ENCODE measurements at places on chromosomes 1 and 21. TPM values are rescaled to one million over a fixed set of nuclear protein-coding genes. Genes with fewer than 3 reads are reported as not detected.

- DNase-seq = no peak
Observed at GRCh38 chr1:244212797-244213475, 161.9 kb downstream of the ZBTB18 start.

DNA sequence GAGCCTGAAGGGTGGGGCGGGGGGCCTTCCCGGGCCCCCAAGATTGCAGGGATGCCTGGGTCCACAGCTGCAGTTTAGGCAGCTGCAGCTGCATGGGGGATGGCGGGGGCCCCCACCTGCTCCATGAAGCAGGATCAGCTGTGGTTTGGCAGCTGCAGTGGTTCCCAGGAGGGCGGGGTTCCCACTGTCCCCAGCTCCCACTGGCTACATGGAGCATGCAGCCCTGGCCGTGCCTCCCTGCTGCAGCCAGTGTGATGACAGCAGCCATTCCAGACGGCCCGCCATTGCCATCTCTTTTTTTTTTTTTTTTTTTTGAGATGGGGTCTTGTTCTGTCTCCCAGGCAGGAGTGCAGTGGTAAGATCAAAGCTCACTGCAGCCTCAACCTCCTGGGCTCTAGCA is 992 bp upstream of the C1QA start:
- no peak for DNase-seq

DNA sequence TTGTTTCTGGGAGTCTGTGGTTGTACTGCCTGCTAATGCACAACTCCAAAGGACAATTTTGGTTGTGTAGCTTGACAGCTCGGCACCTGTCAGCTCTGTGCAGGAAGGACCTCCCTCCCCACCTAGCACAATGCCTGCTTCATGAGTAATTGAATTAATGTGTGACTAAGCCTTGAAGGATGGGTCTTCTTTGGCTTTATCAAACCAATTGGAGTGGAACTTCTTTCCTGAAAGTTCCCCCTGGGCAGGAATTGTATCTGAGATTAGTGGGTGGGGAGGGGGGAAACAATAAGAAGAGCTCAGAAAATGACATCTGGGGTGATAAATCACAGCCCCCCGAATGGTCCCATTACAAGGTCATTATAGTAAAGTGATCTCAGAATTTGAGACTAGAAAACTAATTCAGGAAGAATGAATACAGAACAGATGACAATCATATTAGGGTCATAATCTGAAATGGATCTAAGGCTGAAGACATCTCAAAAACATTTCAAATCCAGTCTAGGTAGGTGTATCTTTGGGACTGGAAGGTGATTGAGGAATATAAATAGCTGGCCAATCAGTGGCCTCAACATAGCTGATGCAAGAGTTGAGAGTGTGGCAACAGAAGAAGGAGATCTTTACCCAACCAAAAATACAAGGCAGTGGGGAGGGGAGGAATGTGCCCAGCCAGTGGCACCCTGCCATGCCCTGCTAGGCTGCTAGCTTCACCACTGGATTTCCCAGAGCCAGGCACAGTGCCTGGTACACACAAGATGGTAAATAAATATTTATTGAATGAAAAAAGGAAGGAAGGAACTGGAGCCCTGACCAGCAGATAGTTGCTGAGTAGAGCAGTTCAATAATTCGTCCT is 10.1 kb upstream of the SESN2 start:
- DNase-seq = no peak

DNA sequence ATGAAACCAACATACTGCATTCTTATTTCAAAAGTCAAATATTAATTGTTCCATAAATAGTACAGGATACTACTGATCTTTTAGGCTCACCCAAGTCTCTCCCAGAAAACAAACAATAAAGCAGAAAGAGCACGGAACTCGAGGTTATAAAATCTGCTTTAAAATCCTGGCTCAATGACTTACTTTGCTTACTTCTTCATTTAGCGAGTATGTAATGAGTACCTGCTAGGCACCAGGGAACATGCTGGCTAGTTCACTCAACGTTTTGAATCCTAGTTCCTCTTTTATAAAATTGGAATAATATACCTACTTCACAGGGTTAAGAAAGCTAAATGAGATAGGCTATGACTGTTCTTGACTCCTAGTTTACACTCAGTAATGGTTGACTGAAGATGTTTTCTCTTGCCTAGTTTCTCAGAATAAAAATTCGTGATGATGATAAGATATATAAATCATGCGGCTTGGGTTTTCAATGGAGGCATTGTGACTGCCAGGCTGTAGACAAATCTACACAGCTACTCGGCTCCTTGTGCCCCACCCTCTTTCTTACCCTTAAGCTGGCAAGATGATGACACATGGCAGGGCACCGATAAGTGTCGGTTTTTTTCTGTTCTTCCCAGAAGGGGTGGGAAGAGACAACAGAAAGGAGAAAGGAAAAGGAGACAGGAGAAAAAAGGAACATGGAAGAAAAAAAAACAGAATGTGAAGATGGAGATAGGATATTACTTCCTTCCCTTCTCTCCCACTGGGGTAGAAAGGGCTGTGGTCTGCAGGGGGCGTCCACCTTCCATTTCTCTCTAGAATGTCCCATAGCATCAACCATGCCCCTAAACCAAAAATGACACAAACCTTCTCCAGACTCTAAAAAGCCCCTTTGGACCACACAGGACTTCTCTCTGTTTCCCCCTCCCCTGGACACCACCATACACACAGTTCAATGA is 507.1 kb downstream of the SMYD3 start:
- no peak for DNase-seq

- no peak for DNase-seq
Observed at GRCh38 chr1:78369546-78369945, 121.2 kb upstream of the PTGFR start.

DNA sequence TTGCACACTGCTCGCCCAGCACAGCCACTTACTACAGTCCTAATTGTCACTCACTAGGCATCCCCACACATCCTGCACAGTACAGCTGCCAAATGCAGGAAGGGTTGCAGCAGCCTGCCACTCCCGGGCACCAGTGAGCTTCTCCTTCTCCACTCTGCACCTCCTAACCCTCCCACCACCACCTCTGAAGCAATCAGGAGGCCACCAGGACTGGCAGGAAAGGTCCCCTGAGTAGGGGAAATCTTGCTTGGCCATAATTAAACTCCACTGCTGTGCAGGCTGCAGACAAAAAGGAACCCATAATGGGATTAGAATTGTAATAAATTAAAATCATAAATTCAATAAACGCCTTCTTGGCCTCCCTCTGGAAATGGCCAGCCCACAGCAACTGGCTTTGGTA is 31.8 kb downstream of the FBXO2 start:
- DNase-seq = no peak

DNA sequence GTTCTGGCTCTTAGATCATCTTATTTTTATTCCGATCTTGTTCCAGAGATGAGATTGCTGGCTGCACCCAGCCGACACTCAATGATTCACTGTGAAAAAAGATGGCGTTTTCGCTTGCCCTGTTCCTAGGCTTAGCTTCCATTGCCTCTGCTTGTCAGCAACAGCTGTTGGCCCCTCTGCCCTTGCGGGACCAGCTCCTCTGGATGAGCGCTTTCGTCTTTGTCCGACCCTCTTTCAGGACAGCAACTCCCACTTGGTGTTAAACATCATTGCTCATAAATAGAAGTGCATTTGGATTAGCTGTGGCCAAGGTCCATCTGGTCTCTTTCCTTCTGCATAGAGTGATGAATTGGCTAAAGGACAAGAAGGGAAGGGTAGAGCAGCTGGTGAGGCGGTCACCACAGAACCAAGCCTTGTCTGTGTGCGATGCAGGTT is 43.5 kb upstream of the SCCPDH start:
- DNase-seq = no peak

GRCh38 chr1:111476761-111477309 is 3.1 kb downstream of the C1orf162 start:
- no peak for DNase-seq

DNA sequence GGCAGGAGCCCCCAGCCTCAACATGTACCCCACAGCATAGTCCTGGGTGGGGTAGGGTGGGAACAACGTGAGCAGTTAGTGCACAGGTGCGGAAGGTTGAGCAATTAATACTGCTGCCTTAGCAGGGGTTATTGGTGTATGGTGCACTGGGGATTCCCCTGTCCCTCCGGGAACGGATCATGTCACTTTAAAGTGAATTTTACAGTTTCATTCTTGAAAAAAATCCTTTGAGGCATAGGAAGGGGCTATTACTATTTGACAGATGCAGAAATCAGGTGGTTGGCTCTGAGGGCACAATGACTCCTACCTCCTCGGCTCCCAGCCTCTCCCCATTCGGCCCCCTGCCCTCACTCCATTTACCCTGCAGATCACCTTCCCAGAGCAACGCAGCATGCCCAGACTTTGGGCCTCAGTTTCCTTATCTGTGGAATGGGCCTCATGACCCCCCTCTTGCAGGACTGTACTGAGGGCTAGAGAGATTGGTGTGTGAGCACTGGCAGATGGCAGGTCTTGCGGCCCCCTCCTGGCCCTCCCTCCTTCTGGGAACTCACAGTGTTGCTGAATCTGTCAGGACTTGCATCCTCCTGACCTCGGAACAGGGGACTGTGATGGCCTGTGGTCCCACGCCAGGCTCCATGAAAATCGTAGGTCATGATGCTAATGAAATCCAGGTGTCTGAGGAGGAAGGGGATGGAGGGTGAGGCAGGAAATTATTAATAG is 5.1 kb upstream of the MYBPH start:
- DNase-seq = no peak

- peak; percentile 72 for DNase-seq
Observed at GRCh38 chr1:43763497-43763973, 56.2 kb downstream of the ST3GAL3 start.

DNA sequence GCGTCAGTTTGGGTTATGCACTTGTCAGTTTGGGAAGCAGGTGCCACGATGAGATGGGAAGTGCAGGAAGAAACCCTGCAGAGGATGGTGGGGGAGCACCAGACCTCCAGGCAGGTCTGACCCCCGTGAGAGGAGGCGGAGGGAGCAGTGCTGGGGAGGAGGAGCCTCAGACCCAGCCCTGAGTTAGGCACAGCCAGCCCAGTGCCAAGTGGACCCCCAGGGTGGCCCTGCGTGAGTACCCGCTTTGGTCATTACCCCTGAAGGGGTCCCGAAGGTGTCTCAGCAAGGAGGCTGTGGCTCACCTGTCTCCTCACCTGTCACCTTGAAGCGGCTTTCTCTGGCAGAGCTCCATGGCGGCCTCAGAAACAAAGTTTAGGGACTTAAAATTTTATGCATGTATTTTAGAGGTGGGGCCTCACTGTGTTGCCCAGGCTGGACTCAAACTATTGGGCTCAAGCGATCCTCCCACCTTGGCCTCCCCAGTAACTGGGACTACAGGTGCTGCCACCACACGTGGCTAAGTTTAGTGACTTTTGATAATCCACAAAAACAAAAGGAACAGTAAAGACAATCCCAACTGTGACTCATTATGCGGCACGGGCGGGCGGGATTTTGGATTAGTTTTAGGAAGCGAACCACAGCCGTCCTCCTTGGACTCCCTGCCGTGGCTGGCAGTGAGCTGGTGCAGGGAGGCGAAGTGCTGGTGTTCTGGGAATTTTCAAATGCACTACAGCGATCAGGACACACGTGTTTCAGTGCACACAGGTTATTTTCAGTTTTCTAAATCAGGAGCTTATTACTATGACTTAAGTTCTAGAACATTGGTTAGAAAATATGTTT is 4.7 kb downstream of the AGPAT3 start:
- DNase-seq = no peak

DNA sequence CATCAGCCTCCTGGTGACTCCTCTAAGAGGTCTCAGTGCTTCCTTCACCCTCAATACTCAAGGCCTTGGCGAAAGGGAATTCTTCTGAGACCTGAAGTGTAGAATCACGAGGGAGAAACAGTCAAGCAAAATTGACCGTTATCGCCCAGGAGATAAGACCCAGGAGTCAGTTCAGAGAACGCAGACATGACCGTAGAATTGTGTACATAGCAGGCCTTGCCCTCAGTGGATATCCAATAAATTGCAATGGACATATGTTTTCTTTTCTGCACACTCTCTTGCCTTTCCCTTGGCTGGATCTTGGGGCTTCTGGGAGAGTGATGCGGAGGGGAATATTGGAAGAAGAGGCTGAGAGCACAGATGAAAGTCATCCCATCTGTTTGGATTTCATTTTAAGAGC is 15.7 kb upstream of the ETS2 start:
- DNase-seq = no peak

DNA sequence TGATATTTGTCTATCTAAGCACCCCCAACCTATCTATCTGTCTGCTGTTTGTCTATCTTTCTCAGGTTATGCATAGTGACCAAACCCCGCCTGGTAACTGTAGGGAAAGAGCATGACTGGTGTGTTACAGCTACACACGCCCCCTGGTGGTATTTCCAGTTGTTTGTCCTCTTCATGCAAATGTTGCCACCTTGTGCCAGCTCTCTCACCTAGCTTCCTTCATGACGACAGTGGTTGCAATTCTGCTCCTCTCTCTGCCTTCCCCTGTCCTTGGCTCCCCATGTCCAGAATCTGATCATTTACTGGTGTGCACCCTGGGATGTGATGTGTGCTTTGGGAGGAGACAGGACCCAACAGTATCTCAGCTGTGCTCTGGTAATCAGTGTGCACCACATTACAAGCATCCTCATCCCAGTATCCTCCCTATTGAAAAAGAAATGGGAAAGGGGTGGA is 8.1 kb upstream of the INKA2 start:
- DNase-seq = peak; percentile 68

DNA sequence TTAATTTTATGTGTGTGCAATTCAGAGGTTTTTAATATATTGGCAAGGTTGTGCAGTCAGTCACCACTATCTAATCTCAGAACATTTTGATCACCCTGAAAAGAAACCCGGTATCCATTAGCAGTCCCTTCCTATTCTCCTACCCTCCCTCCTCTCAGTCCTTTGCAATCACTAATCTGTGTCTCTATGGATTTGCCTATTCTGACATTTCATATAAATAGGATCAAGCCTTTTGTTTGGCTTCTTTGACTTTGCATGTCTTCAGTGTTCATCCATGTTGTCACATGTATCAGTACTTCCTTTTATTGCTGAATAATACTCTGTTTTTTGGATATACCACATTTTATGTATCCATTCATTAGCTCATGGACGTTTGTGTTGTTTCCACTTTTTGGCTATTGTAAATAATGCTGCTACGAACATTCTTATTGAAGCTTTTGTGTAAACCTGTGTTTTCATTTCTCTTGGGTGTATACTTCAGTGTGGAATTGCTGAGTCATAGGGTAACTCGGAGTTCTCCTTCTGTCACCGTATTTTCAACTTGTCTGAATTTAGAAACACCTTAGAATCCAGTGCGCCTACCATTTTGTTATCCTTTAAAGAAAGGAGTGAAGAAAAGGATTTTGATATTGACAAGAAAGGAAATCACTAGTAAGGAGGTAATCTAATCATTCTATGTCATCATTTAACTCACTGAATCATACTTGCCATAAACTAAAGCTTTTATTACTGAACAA is 3.4 kb downstream of the CEP85 start:
- no peak for DNase-seq

GRCh38 chr1:91730801-91731732 is 154.9 kb downstream of the TGFBR3 start:
- DNase-seq = no peak

RIMKLA gene
- 3.8 TPM for total RNA-seq

SH3D21 gene
- 1.2 TPM for total RNA-seq

DFFB gene
- 5.3 TPM for total RNA-seq

FAM78B gene
- 2.9 TPM for total RNA-seq

PRDM16 gene
- total RNA-seq = 3.3 TPM

OR2L5 gene
- not detected for total RNA-seq

LRRC71 gene
- not detected for total RNA-seq

TSPAN2 gene
- 11.1 TPM for total RNA-seq

HCRTR1 gene
- total RNA-seq = not detected

AMY2B gene
- total RNA-seq = 37.1 TPM
